ENCODE measurements at places on chromosomes 7 and 10.

DNA sequence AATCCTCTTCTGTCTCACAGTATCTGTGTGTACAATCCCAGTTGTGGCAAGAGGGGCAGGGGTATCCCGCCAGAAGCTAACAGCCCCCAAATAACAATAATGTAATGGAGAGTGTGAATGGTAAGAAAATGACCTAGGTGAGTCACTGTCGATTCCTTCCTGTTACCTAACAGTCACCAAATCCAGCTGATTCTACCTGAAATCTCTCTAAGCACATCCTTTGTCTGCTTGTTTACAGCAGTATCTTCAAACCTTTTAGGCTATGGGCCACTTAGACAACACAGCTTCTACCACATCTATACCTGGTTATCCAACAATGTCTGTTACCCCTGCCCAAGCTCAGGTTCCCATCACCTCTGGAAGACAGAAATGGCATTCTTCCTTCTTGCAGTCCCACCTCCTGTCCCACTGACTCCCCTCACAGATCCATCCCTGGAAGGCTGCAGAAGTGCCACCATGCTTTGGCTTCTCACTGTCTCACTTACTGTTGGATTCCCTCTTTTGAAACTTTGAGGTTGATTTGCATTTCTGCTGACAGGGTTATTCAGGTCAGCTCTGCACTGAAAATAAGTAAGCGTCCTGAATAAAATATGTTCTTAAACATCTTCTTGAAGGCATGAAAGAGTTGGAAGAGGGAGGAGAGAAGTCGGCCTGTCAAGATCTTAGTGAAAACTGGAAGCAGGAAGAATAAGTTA is 13.1 kb downstream of the PIP4K2A start:
- DNase-seq, result no peak

GRCh38 chr7:32385316-32385956 is 104.7 kb downstream of the LSM5 start:
- DNase-seq, result no peak

DNA sequence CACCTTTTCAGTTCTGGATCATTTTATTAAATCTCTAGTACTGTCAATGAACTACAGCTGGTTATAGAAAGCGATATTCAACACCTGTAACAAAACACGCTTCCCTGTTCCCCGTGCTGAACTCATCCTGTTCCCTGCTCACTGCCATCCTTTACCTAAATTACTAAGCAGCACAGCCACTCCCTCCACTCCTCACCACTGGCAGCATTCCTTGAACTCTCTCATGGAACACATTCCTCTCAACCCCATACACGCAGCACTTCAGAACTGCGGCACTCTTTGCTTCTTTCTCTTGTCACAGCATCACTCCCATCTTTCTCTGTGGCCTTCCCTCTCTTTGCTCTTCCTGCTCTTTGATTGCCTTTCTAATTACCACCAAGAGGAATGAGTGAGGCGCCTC is 27.4 kb downstream of the RELN start:
- no peak for DNase-seq

DNA sequence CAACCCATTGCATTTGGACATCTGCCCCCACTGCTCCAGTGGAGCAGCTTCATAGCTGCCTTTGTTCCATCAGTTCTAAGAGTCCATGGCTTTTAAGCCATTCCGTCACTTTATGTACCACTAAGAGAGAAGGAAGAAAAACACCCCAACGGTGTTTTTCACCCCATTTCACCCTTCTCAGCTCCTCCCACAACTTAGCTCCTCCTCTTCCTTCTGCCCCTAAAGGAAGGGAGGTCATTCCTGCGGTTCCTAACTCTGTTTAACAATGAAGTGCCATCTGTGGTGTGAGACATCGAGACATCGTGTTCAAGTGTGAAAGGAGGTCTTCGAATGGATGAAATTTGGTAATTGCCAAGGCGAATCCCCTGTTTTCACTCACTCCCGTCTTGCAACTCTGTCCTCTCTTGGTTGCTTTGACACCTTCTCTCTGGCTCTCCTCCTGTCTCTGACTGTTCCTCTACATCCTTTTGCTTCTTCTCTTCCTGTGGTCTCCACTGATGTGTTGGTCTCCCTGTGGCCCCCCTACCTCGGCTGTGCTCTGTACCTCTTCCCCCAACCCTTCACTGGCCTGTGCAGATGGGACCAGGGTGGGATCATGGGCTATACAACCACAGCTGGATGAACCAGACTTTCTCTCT is 23.0 kb downstream of the SMKR1 start:
- no peak for DNase-seq

GRCh38 chr7:139321071-139321745 is 19.9 kb upstream of the FMC1 start:
- DNase-seq, result no peak

DNA sequence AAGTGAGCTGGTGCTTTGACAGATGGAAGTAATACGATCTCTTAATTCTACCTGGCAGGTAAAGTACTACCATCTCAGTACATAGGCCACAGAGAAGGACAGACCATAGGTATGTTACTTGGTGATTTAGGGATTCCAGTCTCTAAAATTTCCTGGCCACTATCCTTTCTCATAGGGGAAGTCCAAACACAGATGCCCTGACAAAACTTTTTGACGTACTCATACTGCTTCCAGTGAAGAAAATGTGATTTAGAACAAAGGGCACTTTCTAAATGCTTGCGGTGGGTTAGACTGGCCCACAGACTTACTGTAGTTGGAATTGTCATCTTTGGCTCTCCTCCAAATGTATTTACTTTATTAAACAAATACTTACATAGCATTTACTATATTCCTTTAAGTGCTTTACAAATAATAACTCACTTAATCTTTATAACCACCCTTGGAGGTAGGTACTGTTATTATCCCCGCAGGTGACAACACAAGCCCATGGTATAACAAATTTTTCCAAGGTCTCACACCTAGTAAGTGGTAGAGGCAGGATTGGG is 3.0 kb downstream of the PI4K2A start:
- no peak for DNase-seq

GRCh38 chr7:102836191-102836919 is 76.4 kb upstream of the LRRC17 start:
- no peak for DNase-seq

DNA sequence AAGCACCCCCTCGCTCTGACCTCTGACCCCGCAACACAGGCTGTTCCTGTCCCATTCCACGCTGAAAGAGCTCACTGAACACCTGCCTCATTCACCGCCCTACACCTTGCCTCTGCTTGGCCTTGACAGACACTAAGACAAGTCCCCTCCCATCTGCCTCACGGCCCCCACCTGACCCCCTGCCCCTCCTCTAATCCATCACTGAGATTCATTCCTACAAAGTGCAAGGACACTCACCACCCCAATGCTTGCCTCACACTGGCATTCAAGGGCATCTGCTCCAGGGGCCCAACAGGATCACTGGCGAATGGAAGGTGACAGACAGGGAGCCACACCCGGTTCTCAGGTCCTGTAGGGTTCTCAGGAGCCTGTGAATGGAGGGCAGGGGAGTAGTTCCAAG is 68.1 kb upstream of the NANOS1 start:
- DNase-seq, result no peak

DNA sequence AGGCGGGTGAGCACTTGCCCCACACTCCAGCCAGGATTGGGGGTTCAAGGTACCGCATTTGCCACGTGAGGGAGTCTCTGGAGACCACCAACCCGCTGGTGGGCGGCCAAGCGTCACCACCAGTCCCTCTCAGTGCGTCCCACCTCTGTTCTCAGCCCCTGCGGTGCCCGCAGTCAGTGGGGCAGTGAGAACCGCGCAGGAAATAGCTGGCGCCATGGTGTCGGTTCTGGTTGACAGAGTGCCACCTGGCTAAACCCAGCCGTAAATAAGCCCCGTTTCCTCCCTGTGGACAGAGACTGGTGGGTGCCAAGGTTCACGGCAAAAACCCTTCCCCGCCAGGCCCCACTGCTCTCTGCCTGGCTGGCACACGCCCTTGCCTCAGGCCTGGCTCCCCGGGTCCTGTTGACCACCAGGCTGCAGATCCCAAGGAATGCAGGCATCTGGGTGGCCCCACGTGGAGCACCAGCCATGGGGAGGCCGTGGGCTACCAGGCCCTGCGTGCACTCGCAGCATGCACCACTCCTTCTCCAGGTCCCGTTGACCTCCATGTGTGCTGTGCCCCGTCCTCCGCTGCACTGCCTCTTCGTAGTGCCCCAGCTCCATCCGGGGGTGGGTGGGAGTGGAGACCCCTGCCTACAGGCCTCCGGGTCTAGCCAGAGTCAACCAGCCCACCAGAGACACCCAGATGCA is 140.0 kb downstream of the LHPP start:
- no peak for DNase-seq

- DNase-seq, result no peak
Measured at GRCh38 chr7:9097565-9098060, 664.2 kb downstream of the NXPH1 start.

DNA sequence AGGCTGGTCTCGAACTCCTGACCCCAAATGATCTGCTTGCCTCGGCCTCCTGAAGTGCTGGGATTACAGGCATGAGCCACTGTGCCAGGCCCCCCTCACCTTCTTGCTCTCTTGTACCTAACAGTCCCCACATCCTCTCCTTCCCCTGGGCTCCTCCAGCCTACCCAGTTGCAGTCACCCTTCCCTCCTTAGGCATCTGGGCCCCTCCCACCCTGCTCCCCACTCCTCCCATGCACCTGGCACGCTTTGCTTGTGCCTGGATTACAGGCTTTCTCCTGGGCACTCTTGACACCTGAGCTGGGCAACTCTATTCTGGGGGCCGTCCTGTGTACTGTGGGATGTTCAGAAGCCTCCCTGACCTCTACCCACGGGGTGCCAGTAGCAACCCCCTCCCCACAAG is 3.0 kb downstream of the CLDN15 start:
- DNase-seq, result no peak

GRCh38 chr7:127231415-127231814 is 21.3 kb downstream of the GRM8 start:
- DNase-seq, result no peak

GRCh38 chr7:85630904-85631600 is 444.2 kb upstream of the SEMA3D start:
- DNase-seq, result no peak

DNA sequence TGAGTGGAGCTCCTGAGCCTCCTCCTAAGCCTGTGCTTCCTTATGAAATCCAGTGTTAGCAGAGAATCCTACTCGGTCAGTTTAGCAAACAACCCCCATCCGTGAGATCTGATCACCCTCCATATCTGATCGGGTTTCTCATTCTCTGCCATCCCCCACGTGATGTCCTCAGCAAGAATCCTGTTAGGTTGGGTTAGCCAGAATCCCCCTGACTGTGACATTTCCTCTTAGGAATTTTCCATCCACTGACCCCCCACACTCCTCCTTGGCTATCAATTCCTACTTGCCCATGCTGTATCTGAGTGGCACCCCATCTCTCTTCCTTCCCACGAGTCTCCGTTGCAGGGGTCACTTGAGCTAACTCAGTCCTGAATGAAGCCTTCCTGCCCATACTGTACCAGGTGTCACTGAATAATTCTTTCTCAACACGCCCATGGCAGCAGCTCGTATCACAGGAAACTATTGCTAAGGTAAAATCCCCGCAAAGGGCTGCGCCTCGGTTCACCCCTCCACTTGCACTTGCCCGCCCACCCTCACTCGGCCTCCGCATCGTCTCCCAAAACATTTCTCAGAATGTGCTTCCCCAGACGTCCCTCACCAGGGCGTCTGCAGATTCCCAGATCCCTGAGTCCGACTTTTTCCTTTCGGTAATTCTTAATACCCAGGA is 44.1 kb downstream of the MYOF start:
- DNase-seq, result no peak

GRCh38 chr7:138417764-138418163 is 42.3 kb upstream of the TRIM24 start:
- no peak for DNase-seq

GRCh38 chr10:19767876-19768275 is 48.4 kb upstream of the PLXDC2 start:
- DNase-seq, result no peak

- no peak for DNase-seq
Measured at GRCh38 chr7:14275356-14275755, 285.9 kb upstream of the ETV1 start.

DNA sequence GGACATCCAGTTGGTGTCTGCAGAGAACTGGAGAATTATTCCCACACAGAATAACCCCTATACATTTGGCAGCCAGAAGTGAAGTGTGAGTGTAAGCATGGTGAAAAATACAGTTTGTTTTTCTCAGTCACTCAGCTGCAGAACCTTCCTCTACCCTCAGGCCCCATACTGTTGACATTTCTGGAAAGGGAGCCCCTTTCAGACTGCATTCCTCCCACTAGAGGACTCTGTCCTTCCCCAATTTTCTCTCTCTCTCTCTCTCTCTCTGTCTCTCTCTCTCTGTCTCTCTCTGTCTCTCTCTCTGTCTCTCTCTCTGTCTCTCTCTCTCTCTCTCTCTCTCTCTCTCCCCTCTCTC is 86.8 kb upstream of the STEAP1B start:
- DNase-seq, result no peak

DNA sequence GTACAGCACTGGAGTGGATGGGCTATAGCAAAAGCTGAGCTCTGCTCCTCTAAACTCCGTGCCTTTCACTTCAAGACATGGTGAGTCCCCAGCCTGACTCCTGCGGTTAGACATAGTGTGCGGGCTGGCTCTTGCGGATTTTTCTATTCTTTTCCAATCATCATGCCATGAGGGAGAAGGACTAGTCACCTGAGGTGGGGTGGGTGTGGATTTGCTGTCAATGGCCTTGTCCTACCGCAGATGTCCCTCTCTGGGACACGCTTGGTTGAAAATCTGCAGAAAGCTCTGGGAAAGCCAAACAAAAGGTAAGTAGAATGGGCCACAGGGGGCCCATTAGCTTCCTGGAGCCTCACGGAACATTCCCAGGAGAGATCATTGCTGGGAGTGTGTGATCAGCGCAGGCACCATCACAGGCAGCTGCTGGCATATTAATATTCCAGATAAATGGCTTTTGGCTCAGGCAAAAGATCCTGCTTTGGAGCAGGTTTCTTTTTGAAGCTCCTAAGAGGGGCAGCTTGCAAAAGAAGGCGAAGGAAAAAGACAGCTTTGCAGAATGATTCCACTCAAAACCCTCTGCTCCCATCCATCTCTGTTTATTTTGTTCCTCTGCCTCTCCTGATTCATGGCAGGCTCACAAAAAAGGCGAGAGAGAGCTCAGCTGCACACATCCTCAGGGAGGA is 509.0 kb upstream of the ZMIZ1 start:
- DNase-seq, result no peak

- no peak for DNase-seq
Measured at GRCh38 chr10:113753020-113753692, 1.7 kb downstream of the PLEKHS1 start.

- DNase-seq, result no peak
Measured at GRCh38 chr10:119933179-119933578, 40.6 kb downstream of the SEC23IP start.

GRCh38 chr10:82210331-82210730 is 335.3 kb downstream of the NRG3 start:
- no peak for DNase-seq

- no peak for DNase-seq
Measured at GRCh38 chr10:32253821-32254220, 93.1 kb downstream of the EPC1 start.

DNA sequence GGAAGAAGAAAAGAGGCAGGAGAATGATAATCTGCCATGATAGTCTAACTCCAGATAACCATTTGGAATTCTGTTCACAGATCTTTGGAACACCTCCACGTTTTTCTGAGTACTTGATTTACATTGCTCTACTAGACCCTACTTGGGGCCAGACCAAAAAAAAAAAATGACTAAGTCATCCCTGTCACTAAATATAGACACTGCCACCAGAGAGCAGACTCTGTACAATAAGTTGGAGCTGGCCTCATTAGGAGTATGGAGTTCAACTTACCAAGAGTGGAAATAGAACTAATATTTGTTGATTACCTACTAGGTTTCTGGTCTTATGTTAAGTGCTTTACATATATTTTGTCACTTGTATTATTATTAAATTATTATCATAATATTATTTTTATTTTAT is 80.9 kb upstream of the ZNF800 start:
- no peak for DNase-seq

- DNase-seq, result no peak
Measured at GRCh38 chr7:87129848-87130247, 22.4 kb upstream of the DMTF1 start.

Data from T1000 (cell line).